ENCODE measurements at places on chromosomes 2 and 18.

DNA sequence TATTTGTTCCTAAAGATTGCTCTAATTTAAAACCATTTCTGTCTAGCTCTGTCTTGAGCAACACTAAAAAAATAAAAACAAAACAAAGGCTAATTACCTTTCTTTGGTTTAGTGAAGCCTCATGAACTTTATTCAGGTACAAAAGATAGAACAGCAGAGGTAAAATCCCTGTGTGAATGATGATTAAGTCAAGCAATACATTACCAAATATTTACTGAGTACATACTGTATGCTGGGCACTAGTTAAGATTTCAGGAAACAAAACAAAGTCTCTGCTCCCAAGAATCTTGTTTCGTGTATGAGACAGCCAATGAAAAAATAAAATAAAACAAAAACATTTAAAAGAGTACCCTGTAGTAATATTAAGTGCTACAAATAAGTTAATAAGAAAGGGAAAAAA lies 257.5 kb downstream of the RND3 start:
- no peak for DNase-seq

- DNase-seq = no peak
Measured at GRCh38 chr2:157058161-157058560, 199.3 kb upstream of the GALNT5 start.

- no peak for DNase-seq
Measured at GRCh38 chr18:58896734-58897508, 32.2 kb downstream of the ZNF532 start.

DNA sequence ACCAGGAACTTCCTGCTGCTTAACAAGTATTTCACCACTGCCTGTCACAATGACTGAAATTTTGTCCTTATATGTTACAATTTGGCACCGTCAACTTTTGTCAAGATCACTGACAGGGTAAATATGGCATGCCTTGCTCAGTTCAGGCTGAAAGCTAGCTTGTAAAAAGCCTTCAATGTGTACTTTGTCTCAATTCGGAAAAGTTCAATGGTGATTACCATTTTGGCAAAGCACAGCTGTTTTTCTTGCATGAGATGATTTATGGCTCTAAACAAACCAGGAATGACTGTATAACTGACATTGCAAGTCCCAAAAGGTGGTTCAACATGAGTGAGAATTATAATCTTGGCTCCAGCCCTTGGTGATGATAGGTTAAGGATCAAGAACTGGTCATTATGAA lies 1255.2 kb downstream of the CNTNAP5 start:
- no peak for DNase-seq

GRCh38 chr2:134137182-134137611 lies 116.7 kb upstream of the MGAT5 start:
- DNase-seq = no peak

DNA sequence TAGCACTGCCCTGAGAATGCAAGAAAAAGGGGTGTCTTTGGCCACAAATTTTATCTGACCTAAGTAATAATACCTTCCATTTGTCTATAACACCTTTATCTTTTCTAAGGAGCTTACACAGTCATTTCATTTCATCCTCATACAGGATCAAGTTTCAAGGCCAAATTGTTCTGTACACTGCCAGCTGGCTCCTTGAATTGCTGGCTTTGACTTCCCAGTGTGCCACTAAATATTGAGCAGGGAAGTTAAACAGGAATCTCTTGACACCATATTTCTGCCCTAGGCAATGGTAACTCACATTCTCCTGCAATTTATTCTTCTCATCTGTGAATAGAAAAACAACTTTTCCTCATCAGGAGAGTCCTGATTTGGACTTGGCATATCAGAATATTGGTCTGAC lies 195.1 kb upstream of the LRP1B start:
- DNase-seq = no peak
